IMR-90 (cell line): ENCODE measurements at places on chromosomes 5 and 9. TPM values are rescaled to one million over a fixed set of nuclear protein-coding genes. Genes with fewer than 3 reads are reported as not detected.

The OTULINL gene
- total RNA-seq: 0.18 and 0.28 TPM in 2 replicates

The GPR107 gene
- total RNA-seq: 16.7 and 17.8 TPM in 2 replicates

The GPRIN1 gene
- 2.5 and 3.0 TPM in 2 replicates for total RNA-seq

The PJA2 gene
- total RNA-seq: 70.6 and 112 TPM in 2 replicates

The PHF24 gene
- total RNA-seq: not detected in 2 replicates

The SPATA9 gene
- total RNA-seq: 0.72 and 0.83 TPM in 2 replicates

The CA9 gene
- 0.54 and 0.56 TPM in 2 replicates for total RNA-seq

The RAI14 gene
- total RNA-seq: 267 and 361 TPM in 2 replicates

The GFI1B gene
- total RNA-seq: not detected in 2 replicates
